Activated T-cell treated with anti-CD3 and anti-CD28 coated beads, Interleukin-2, amount 50 U/mL, for 1 hour (primary cell): ENCODE measurements at places on chromosomes 3 and 15.

- no peak for DNase-seq
Observed at GRCh38 chr3:114519415-114519814, 225.6 kb downstream of the TIGIT start.

- DNase-seq = no peak
Observed at GRCh38 chr15:97504031-97504792, 456.3 kb upstream of the ARRDC4 start.

- no peak for DNase-seq
Observed at GRCh38 chr3:164929642-164930041, 148.7 kb downstream of the SI start.

- no peak for DNase-seq
Observed at GRCh38 chr3:52787672-52788625, 6.6 kb upstream of the ITIH3 start.

DNA sequence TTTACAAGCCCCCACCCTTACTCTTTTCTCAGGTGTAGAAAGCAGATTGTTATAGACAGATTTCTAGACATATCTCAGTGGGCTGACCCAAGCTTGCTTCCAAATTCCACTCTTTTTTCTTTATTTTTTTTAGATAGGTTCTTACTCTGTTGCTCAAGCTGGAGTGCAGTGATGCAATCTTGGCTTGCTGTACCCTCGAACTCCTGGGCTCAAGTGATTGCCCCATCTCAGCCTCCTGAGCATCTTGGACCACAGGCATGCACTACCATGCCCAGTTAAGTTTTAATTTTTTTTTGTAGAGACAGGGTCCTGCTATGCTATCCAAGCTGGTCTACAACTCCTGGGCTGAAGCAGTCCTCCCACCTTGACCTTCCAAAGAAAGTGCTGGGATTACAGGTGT is 53.5 kb upstream of the ADAMTS9 start:
- DNase-seq = no peak

DNA sequence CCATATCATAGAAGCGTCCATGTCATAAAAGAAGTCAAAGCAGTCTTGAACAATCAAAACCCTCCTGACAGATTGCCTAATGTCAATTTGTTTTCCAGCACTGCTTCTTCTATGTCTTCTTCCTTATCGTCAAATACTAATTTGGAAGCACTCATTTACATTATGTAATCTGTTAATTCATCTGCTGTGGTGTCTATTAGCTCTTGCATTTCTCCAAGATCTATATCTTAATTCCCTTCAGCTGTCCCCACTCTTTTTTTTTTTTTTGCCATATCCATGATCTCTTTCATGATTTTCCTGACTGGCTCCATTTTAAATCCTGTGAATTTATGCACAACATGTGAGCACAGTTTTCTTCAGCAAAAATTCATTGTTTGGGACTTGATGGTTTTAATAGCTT is 560.5 kb upstream of the ARPP21 start:
- no peak for DNase-seq

GRCh38 chr3:165158011-165158410 is 38.2 kb downstream of the SLITRK3 start:
- no peak for DNase-seq

- no peak for DNase-seq
Observed at GRCh38 chr15:100890850-100891249, 11.2 kb downstream of the ALDH1A3 start.

GRCh38 chr3:14525685-14526631 is 14.2 kb downstream of the GRIP2 start:
- no peak for DNase-seq

DNA sequence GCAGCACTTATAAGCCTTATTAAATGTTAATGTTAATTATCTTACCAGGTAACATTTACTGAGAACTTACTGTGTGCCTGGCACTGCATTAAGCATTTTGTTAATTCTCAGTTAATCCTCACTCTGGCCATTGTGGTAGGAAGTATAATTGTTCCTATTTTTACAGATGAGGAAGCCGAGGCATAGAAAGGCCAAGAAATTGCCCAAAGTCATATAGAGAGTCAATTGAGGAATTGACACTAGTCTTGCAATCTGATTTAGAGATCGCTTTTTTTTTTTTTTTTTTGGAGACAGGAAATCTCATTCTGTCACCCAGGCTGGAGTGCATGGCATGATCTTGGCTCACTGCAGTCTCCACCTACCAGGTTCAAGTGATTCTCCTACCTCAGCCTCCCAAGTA is 132.6 kb upstream of the PROK2 start:
- DNase-seq = no peak

- no peak for DNase-seq
Observed at GRCh38 chr3:64916192-64916798, 228.5 kb upstream of the ADAMTS9 start.

GRCh38 chr3:129827765-129828164 is 65.7 kb downstream of the TMCC1 start:
- DNase-seq = peak; percentile 27

- no peak for DNase-seq
Observed at GRCh38 chr3:10228248-10228950, 19.9 kb upstream of the TATDN2 start.

- DNase-seq = no peak
Observed at GRCh38 chr15:63232405-63232804, 43.0 kb downstream of the RAB8B start.

- DNase-seq = no peak
Observed at GRCh38 chr3:127221037-127221436, 28.1 kb downstream of the PRR23E start.

DNA sequence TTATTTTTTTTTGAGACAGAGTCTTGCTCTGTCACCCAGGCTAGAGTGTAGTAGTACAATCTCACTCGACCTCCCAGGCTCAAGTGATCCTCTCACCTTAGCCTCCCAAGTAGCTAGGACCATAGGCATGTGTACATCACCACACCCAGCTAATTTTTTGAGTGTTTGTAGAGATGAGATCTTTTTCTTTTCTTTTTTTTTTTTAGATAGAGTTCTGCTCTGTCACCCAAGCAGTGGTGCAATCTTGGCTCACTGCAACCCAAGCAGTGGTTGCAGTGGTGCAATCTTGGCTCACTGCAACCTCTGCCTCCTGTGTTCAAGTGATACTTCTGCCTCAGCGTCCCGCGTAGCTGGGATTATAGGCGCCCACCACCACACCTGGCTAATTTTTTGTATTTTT is 5.2 kb downstream of the CEP97 start:
- DNase-seq = no peak

- no peak for DNase-seq
Observed at GRCh38 chr15:78306176-78306774, 6.9 kb upstream of the SKIC8 start.

DNA sequence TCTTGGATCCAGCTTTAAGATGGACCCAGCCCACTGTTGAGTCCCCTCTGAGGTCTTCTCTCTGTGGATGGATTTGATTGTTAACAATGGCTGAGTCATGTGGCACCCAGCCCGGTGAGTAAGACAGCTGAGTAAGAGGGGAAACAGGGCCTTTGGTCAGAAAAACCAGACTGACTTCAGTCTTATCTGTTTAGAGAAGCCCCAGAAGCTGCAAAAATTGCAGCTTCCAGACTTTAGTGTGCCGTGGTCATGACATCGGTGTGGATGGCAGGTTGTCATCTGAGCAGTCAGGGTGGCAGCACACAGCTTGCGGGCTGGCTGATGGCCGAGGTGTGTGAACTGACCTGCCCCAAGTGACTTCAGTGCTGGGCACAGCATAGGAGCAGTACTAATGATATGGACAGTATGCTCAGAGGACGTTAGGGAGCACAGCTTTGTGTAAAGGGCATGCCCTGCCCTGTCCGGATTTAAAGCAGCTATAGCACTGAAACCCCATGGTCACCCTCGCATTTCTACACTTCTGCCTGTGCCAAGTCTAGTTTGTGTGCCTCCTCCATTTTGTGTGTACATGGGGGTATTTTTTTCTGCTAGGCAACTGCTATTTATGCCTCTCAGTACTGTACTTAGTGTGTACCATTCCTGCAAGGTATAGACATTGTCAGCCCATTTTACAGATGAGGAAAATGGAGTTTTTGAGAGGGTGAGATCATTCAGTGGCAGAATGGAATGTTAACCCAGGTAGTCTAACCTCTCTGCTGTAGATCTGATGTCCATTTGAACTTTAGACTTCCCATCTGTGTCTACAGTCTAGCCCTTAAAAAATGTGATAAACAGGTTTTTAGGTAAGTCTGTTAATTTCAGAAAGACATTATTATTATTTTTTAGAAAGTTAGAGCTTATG is 44.4 kb downstream of the FLNB start:
- no peak for DNase-seq

DNA sequence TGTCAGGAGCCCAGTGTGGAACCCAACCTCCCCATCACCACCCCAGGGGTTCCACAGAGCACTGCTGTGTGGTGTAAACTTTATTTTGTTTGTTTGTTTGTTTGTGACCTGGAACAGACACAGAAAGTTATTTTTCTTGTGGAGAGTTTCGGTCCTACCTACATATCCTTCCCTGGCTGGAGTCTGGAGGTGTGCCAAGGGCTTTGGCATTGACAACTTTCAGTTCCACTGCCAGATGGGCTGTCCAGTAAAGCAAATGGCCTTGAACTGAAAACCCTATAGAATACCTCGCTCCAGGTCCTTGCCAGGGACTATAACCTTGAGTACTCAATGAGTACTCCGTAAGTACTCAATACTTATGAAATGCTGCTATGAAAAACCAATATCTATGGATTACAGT is 103.5 kb downstream of the MITF start:
- DNase-seq = no peak

GRCh38 chr15:66964111-66964738 is 101.2 kb upstream of the SMAD3 start:
- no peak for DNase-seq

DNA sequence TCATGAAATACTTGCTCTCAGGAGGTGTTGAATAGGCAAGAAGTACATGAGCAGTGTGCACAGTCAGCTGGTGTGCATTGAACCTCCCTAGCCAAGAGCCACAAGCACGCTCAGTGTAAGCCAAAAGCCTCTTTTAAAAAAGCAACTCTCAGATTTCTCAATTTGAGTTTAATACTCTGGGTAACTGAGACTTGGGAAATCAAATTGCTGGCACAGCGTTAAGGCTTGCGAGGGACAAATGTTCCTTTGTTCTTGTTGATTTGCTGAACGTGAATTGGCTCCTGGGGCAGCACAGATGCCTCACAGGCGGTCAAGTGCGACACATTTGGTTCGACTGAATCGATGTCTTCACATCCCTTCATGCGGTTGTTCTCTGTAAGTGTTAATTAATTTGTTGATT is at the start of gene FAM240A:
FAM240A (plus strand) TSS at position 202 of the 400 bp plus-strand sequence; CDS start at position 361, 159 bp downstream.
- DNase-seq = no peak

DNA sequence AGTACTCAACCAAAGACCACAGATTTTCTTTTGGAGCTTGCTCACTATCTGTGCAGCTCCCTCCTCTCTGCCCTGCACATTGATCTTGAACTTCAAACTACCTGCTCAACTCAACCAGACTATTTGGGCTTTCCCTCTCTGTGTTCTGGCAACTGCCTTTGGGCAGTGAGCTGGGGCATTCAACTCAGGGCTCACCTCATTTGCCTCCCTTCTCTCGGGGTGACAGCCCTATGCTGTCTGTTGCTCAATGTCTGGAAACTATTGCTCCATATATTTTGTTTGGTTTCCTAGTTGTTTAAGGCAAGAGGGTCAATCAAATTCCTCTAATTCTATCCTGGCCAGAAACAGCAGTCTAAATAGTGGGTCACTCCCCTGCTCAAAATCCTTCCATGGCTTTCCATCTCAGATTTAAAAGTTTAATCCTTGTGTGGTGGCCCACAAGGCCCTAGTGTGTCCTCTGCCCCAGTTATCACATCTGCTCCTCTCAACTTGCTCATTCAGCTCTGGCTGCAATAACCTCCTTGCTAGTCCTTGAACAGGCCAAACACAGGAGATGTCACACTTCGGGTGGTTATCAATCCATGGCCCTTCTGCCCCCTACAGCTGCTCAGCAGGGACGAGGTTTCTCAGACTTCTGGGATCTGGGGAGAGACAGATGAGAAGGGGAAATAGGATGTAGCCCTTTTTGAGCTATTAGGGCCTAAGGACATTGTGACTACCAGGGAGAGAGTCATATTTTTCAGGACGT is 67.8 kb downstream of the SNRK start:
- no peak for DNase-seq

DNA sequence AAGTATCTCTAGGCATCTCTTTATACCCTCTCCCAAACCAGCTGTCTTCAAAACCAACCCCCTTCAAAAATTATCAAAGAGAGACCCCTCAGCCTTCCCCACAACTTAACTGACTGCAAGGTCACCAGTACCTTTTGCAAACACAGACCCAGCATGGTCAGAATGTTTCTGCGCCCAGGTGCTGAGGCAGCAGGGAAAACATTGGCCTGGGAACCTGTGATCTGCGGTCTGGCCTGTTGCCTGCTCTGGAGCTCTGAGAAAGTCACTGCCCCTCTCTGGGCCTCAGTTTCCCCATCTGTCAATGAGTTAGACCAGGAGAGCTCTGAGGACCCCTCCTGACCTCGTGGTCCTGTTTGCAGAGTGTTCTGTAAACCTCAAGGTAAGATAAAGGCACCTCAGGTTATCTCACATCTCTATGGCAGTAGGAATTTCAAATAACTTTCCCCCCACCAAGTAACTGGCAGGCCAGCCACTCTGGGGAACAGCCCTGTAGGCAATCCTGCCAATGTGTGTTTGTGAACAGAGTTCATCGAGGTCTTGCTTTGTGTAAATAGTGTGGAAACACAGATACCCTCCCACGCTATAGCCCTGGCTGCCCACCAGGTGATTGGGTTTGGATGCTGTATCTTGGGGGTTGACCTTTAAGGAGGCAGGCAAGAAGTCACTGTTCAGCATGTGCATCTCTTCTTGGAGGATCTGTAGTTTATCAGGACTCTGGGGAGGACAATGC is 50.0 kb upstream of the SMAD6 start:
- DNase-seq = no peak

GRCh38 chr3:70919091-70919490 is 606.7 kb upstream of the MDFIC2 start:
- no peak for DNase-seq

DNA sequence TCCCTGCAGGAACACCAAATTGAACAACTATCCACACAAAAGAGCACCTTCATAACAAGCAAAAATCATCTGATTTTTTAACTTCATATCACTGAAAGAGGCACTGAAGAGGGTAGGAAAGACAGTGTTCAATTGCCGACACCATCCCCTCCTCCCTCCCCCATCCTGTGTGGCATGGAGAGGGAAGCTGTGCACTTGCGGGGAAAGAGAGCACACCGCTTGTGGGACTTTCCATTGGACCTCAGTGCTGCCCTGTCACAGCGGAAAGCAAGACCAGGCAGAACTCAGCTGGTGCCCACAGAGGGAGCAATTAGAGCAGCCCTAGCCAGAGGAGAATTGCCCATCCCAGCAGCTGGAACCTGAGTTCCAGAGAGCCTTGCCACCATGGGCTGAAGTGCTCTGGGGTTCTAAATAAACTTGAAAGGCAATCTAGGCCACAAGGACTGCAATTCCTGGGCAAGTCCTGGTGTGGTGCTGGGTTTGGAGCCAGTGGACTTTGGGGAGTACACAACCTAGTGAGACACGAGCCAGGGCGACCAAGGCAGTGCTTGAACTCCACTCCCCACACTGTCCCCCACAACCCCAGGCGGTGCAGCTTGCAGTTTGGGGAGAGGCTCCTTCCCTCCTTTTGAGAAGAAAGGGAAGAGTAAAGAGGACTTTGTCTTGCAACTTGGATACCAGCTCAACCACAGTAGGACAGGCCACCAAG is 27.0 kb downstream of the PEAK1 start:
- no peak for DNase-seq

GRCh38 chr3:154517404-154517803 is 87.4 kb upstream of the GPR149 start:
- no peak for DNase-seq

GRCh38 chr3:58167431-58168351 is 43.1 kb downstream of the DNASE1L3 start:
- DNase-seq = peak; percentile 64
